BE2C (cell line): ENCODE measurements at places on chromosomes 4 and X.

DNA sequence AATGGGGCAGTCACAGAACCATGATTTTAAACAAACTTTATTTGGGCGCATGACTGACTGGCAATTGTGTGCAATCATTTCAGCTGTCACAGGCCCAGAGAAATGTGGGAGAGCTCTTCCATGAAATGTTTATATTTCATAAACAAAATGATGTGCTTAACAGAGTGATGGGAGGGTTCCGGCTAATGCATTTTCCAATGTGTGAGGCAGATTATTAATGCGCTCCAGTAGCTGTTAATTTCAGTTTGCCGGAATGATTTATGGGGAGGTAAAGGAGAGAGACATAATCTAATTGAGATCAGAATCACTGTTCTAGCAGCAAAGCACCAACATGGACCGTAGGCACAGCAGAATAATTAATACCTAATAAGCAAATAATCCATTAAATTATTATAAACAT, 55.6 kb downstream of the NKX6-1 start:
- no peak for DNase-seq

- DNase-seq, result no peak
Observed at GRCh38 chr4:147836807-147837206, 104.9 kb downstream of the ARHGAP10 start.

DNA sequence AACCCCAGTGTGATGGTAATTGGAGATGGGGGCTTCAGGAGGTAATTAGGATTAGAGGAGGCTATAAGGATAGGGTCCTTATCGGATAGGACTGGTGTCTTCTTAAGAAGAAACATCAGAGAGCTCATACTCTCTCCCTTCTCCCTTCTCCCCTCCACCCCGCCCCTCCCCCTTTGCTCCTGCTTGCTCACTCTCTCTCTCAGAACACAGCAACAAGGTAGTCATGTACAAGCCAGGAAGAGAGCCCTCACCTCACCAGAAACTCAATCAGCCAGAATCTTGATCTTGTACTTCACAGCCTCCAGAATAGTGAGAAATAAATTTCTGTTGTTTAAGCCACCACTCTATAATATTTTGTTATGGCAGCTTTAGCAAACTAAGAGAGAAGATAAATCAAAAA, 4.5 kb downstream of the DDX60L start:
- peak; percentile 26 for DNase-seq

- no peak for DNase-seq
Observed at GRCh38 chrX:151974336-151975227, at the start of gene GABRE. Gene GABRE (minus strand): TSS chrX:151974676. CDS start chrX:151974625, 51 bp downstream.

GRCh38 chr4:111977419-111977965, 167.8 kb upstream of the FAM241A start:
- DNase-seq, result no peak

GRCh38 chrX:40778861-40779575, 43.7 kb upstream of the MED14 start:
- no peak for DNase-seq

DNA sequence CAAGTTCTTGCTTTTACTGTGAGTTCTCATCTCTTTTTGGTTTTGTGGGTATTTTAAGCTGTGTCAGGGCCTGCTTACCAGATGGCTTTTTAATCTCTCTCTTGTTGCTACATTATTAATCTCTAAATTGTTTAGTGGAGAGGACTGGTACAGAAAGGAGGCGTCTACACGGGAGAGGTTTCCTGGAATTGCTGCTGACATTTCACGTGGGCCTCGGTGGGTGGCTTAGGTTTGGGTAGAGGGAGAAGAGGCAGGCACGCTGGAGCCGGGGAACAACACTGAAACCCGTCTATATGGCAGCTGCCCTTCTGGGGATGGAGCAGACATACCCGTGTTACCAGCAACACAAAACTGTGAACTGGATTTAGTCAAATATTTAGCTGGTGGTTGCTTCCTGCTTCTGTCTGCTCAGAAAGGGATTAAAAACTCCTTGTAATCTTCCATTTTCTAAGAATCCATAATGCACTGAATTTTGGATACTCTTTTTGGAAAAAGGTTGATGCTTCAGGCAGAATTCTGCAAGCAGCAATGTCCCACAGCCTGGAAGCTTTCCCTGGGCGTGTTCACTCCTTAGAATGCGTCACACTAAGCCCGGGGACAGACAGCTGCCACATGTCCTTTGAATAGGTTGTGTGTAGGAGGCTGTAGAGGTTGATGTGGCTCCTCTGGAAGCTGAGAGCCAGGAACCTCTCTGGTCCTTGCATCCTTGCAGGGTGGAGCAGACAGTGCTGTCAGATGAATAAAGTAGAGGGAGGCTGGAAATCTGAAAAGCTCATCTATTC, 199.8 kb upstream of the GATB start:
- no peak for DNase-seq

DNA sequence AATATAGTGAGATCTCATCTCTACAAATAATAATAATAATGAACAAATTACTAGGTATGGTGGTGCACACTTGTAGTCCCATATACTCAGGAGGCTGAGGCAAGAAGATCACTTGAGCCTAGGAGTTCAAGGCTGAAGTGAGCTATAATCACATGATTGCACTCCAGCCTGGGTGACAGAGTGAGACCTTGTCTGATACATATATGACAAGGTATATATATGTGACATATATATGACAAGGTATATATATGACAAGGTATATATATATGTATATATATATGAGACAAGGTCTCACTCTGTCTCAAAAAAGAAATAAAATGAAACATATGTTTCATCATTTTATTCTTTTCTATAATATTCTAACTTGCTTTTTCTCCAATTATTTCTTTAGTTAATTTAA, 278.1 kb upstream of the TET2 start:
- DNase-seq, result no peak

GRCh38 chr4:166078383-166078782, 205.3 kb downstream of the TLL1 start:
- DNase-seq, result no peak

DNA sequence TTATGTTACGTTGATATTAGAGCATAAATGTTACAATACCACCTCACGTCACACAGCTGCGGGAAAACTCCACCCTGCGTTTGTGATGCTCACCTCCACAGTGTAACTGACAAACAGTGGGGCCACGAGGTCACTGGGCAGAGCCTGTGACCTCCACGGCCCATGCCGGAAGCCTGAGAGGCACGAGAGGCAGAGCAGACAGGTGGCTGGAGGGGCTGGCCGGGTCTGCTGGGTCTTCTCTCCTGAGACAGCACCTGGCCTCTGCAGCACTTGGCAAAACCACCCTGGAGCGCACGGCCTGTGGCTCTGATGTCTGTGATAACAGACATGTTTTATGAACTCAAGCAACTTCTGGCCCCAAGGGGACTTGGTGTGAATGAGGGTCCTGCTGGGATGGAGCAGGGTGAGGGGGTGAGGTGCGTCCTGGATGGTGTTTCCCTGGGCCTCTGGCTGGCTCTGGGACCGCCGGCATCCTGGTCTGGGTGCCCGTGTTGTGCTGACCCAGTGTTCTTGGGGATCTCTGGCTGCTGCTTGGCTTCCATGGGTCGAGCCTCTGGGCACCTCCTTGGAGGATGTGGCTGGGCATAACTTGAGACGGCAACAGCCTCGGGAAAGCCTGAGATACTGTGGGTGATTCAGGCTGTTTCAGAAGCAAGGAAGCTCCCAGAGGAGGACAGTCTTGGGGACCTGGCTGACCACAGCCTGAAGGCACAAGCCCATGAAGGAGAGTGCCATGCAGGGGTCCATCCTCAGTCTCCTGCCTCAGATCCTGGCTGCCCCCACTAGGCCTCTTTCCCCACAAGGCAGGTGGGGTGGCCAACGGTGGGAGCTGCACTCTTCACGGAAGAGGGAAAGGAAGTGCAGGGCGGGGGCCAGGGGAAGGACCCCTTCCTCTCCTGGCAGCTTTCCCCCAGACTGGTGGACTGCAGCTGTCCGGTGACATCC, 19.7 kb downstream of the RNF212 start:
- DNase-seq, result no peak

GRCh38 chr4:76434901-76435527, at the start of gene SHROOM3:
Gene SHROOM3 (plus strand): TSS chr4:76435229. CDS start chr4:76436053, 824 bp downstream.
- DNase-seq, result no peak

DNA sequence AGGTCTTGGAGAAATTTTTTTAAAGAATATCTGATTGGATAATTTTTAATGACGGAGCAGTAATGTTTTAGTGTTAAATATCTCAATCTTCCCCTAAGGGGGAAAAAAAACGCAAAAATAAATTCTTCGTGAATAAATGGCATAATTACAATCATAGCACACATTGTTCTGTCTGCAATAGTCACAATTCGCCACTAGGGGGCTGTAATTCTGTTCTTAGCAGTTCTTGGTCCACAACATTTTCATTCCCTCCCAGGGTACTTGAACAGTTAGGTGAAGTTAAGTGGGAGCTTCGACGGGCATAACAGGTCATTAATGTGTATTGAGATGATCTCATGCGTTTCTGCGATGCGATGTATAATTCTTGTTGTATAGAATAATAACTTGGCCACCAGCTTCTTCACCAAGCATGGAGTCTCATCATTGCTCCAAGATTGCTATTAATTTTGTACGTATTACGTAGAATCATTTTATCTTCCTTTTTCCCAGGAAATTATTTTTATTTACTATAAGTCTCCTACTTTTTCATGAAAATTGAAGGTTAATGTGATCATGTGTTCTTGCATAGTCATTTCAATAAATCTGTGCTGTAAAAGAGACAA, 27.2 kb downstream of the HTR2C start:
- DNase-seq, result peak; percentile 35

DNA sequence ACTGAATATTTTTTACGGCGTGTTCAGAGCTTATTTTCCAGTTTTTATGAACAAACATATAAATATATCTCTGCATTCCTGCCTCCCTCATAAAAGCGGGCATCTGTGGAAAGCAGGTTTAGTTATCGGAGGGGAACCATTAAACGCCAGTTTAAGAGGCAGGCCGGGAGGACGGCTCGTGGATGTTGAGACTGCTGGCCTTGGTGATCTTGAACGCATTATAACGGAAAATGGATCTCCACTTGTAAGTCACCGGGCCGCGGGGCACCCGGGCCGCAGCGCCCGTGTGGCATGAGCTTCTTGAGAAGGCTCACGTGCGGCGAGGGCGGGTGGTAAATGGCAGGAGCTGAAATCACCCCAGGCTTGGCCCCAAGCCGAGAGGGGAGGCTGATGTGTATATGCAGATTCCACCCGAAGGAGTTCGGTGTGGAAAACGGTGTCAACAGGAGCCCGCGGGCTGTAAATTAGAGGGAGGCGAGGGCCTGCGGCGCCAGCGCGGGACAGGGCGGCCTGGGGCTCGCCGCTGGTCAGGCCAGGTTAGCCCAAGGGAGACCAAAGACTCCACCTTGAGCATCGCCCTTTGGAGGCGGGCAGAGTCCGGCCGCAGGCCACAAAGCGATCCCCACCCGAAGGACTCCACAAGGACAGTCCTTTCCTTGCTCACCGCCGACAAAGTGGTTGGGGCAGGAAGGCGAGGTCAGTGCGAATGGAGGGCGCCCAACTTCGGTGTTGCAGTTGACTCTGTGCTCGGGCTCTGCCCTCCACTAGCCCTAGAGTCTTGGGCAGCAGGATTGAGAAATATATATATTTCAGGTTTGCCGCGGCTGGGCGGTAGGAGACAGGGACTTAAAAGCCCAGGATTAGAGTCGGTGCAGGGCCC, 1.3 kb upstream of the HAND2 start:
- peak; percentile 64 for DNase-seq

GRCh38 chrX:20330545-20330944, 63.8 kb upstream of the RPS6KA3 start:
- DNase-seq, result no peak

DNA sequence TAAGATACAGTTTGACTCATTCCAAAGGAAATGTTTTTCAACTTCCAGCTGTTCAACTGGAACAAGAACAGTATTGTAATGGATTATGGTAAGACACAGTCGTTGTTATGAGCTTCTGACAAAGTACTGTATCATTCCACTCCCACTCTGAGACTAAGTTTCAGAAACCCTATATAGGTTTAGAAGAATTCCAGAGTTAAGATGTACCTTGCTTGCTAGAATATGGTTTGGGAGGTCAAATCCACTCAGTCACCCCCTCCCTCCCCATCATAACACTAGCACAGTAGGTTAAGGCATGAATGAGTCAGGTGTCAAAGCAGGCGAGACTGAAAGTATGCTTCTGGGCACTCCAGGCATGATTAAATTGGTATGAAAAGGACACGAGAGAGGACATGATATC, 339.7 kb downstream of the DMD start:
- DNase-seq, result no peak

- no peak for DNase-seq
Observed at GRCh38 chrX:96861218-96861617, 22.5 kb upstream of the RPA4 start.

DNA sequence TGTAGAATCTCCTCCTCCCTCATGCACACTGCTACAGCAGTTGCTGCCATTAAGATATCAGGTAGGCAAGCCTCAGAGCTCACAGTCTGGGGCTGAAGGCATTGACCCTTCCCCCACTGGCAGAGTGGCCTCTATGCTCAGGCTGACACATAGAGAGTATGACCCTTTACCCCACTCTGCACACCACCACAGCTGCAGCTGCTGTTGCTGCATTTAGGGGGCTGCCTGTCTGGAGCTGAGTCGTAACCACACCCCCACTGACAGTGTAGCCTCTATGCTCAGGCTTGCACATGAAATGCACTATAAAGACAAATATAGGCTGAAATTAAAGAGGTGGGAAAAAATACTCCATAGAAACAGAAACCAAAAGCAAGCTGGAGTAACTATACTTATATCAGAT, 289.3 kb upstream of the PABPC4L start:
- DNase-seq, result no peak
